ENCODE measurements at places on chromosomes 13 and 19.

- DNase-seq = no peak
These were observed 40.6 kb downstream of the TNFSF11 start for GRCh38 chr13:42614436-42615035.

DNA sequence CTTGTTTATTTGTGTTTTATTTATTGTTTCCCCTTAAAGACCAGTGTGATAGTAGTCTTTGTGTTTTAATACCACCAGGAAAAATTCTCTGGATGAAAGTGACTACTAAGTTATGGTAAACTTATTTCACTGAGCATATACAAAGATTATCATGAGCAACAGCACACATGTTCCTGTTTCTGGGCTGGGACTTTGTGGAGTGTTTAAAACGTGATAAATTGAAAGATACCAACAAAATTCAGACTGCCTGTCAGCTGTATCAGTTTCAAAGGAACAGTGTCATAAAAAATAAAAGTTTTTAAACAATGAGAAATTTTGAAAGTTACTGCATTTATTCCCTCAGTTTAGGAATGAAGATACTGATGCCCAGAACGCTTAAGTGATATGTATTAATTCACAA, 259.4 kb downstream of the DACH1 start:
- DNase-seq = no peak

- no peak for DNase-seq
These were observed 37.8 kb downstream of the KLF5 start for GRCh38 chr13:73096638-73097037.

DNA sequence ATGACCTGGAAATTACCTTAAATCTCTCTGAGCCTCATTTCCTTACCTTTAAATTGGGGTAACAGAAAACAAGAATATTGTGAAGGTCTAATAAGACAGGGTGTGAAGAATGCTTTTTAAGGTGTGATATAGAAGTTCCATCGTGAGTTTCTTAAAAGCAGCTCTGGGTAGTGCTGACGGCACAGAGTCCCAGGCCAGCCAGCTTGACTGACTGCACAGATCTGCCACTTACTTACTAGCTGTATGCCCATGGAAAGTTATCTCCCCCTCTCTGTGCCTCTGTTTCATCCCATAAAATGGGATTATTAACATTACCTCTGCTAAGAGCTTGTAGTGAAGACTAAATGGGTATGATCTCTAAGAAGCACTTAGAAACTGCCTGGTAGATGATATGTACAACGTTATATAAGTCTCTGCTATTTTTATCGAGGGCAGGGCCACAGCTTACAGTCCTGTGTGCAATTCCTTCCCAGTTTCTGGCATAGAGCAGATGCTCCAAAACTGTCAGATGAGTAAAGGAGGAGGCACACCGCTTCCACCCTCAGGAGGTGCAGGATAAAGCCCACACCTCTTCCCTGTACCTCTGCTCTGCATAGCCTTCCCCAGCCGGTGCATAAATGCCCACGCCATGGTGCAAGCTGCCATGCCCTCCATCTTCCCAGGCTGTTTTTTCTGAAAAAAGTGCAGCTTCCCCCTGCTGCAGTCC, 99.6 kb downstream of the MBNL2 start:
- no peak for DNase-seq

DNA sequence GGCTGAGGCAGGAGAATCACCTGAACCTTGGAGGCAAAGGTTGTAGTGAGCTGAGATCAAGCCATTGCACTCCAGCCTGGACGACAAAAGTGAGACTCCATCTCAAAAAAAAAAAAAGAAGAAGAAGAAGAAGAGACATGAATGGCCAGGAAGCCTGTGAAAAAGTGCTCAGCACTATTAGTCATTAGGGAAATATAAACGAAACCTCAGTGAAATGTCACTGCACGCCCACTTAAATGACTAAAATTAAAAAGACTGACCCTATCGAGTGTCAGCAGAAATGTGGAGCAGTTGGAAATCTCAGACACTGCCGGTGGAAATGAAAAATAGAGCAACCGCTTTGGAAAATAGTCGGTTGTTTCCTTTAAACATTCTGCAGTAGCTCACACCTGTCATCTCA, 5.5 kb upstream of the TYROBP start:
- DNase-seq = peak; percentile 10
